ENCODE measurements at places on chromosomes 16 and 17.

- DNase-seq = no peak
Measured at GRCh38 chr17:13736916-13737315, 135.2 kb upstream of the HS3ST3A1 start.

DNA sequence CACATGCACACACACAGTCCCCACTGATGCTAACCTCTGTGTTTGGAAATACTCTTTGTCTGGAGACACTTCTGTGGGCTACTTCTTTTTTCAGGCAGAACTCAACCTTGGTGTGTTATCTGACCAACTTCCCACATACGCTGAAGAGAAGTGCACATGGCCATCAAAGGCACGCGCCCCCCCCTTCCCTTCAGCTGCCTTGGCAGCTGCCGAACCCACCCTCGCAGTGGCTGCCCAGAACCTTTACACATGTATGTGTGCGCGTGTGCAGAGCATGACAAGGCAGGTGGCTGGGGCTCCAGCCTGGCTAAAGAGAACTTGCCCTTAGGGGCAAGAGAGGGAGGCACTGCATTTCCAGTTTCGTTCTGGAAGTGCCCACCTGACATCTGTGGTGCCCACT, 3.9 kb downstream of the RAPGEFL1 start:
- no peak for DNase-seq

- DNase-seq = no peak
Measured at GRCh38 chr16:28984091-28984490, 761 bp upstream of the LAT start.

- DNase-seq = no peak
Measured at GRCh38 chr17:60817192-60817591, 139.5 kb downstream of the BCAS3 start.

DNA sequence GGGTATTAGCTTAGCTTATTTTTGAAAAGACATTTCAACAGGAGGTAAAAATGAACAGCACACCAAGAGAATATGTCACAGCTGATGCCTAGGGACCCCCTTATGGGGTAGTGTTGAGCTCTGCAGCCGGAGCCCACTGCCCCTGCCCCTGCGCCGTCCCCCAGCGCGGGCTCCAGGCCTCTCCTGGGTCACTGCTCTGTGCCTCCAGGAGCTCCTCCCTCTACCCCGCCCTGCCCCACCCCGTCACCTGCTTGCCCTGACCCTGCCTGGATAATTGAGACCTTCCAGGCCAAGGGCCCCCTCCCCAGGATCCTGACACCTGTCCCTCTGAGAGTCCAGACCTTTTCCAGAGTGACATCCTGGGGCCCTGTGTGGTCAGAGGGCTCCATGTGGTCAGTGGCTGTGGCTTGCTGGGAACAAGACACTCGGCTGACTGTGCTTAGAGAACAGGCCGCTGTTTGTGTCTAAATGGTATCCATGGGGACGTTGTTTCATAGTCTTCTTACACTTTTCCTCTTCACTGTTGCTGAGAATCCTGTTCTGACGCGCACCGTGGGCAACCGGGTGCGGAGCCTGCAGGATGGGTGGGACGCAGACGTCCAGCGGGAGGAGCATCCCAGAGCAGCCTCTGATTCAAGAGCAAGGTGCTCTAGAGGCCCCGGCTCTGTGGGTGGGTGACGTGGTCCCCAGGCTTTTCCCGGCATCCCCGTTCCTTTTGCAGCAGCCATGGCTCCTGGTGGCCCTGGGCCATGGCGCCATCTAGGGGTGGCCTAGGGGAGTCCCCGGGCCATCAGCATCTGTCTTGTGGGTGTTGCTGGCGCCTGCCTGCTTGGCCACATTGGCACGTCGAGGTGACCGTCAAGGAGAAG, 20.0 kb upstream of the WFIKKN1 start:
- DNase-seq = peak; percentile 25

DNA sequence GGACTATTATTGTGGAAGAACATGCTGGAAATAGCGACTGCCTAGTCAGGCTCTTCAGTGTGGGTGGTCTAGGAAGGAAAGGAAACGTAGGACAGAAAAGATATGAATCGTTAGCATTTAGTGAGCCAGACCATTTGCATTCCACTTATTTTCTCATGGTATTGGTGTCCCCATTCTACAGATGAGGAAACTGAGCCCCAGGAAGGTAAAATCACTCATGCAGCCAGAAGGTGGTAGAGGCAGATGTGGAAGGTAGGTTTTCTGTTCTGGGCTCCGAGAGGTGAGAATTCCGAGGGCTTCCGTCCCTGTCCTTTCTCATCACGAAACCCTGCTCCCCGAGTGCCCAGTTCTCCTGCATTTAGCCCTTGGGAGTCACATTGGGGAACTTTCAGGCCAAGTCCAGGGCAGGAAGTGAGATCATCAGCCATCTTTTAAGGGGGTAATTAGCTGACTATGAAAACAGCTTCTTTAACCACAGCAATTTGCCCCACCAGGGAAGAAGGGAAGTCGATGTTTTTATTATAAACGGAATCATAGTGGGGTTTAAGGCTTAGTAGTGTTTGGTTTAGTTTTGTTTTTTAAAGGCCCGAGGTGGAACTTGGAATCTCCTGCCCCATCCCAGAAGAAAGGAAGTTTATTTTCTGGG, 110.7 kb upstream of the IRX3 start:
- no peak for DNase-seq

DNA sequence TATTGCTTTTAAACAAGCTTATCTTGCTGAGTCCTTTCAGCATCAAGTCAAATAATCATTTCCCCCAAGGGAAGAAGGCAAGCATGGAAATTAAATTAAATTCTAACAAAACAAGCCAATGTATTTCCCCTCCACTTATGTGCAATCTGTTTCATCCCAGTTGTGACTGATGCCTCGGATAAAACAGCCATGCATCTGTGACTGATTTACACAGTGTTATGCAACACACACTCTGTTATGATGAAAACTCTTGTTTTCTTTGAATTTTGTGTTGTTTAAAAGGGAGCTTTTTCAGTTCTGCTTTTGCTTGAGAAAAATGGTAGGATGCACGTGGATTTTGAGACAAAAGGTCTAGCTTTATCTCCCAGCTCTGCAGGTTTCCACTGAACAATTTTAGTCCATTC, 32.6 kb downstream of the TMEM100 start:
- no peak for DNase-seq

GRCh38 chr16:78045865-78046581, 23.7 kb downstream of the CLEC3A start:
- DNase-seq = no peak

- DNase-seq = no peak
Measured at GRCh38 chr17:17742133-17742621, 60.9 kb downstream of the RAI1 start.

DNA sequence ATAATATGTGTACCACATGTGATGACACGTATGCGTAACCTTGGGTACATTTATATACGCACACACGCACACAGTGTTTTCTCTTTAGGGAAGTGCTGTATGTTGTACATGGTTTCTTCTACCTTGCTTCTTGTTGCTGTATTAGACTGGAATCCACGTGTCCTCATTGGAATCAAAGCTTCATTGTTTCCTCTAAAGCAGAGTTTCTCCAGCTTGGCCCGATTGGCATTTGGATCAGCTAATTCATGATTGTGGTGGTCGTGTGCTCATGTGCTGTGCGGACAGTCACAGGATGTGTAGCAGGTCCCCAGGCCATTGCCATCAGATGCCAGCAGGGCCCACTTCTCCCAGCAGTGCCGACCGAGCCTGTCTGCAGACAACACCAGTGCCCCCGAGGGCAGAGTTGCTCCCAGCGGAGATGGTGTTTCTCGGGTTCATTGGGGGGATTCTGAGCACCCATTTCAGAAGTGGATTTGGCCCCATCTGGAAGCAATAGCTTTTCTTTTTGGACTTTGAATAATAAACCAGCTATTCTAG, 148.4 kb downstream of the RPTOR start:
- no peak for DNase-seq

DNA sequence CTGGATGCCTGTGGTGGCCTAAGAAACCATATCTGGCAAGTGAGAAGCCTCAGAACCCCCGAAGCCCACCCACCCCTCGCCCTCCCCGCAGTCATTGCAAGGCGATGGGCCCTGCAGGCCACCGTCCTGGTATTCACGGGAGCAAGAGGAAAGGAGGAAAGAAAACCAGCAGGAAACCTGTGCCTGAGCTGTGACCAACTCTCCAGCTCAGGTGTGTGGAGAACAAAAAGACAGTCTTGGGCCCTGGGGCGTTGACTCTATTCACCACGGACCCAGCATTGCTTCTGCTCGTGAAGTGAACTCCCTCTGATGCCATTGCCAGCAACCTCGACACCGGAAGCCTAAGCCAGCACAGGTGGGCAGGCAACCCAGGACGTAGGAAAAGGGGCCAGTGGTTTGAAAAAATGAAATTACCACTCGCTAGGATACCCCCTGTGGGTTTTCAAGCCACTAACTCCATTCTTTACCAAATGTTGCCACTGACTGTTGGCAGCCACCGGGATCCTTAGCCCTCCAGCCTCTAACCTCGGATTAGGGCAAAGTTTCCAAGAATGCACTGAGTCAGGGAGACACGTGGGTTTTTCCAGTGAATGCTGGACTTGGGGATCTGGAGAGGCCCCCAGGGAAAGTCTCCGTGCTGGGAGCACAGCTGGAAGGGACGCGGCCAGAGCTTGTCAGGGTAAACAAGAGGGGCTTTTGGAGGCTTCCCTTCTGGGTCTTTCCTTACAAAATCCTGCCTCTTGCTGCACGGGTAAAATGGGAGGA, 25.1 kb downstream of the FA2H start:
- no peak for DNase-seq

DNA sequence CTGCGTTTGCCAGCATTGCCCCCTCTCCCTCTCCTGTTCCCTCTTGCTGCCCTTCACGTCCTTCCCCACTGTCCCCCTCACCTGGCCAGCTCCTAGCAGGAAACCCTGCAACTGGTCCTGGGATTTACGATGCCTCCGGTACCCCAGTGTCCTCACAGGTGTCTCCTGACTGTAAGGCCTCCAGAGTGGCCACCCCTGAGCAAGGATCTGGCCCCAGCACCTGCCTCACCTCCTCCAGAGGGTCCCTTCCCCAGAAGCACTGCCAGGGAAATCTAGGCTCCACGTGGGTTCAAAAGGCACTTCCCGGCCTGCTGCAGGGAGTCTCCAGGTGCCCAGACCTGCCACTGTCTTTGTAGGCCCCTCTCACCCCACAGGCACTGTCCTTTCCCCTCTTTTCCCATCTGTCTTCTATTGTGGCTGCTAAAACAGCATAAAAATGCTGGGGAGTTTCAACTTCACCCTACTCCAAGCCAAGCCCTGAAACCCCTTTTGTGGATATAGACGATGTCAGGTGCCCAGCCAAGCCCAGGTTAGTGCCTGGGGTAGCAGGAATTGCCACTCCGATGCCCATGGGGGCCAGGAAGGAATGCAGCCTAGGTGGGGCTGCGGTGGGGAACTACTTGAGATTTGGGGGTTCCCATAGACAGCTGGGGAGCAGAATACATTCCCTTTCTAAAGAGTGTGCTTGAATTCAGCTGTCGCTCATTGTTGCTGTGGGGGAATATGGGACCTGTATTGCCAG, 25.7 kb downstream of the RAB11FIP4 start:
- no peak for DNase-seq

- no peak for DNase-seq
Measured at GRCh38 chr17:49610883-49611584, 35.4 kb downstream of the NXPH3 start.

DNA sequence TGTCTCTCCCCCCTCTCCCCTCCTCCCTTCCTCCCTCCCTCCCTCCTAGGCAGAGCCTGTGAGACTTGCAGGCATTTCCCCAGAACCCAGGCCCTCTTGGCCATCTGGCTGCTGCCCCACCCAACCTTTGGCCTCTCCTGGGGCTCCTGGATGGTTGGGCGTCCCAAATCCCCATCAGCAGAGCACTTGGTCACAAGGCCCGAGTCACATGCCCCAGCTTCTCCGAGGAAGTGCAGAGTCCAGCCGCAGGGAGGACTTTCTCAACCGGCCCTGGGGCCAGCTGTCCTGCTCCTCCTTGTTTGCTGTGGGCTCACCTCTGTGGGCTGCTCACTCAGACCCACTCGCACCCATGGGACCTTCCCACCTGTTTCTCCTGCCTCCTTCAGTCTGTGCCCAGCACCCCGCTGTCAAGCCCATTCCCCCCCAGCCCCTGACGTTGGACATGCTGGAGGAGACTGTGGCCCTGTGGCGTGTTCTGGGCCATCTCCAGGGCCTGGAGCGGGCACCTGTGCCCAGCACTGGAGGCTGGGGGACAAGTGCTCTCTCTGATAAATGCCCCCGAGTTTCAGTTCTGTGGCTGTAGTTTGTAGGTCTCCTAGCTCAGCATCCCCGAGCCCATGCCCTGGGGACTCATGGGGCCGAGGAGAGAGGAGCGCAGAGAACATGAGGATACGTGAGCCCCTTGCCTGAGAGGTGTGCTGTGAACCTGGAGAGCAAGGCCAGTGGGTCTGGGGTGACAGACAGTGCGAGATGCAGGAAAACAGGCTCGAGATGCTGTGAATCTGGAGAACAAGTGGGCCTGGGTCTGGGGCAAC, 42.3 kb upstream of the ZNF750 start:
- no peak for DNase-seq

DNA sequence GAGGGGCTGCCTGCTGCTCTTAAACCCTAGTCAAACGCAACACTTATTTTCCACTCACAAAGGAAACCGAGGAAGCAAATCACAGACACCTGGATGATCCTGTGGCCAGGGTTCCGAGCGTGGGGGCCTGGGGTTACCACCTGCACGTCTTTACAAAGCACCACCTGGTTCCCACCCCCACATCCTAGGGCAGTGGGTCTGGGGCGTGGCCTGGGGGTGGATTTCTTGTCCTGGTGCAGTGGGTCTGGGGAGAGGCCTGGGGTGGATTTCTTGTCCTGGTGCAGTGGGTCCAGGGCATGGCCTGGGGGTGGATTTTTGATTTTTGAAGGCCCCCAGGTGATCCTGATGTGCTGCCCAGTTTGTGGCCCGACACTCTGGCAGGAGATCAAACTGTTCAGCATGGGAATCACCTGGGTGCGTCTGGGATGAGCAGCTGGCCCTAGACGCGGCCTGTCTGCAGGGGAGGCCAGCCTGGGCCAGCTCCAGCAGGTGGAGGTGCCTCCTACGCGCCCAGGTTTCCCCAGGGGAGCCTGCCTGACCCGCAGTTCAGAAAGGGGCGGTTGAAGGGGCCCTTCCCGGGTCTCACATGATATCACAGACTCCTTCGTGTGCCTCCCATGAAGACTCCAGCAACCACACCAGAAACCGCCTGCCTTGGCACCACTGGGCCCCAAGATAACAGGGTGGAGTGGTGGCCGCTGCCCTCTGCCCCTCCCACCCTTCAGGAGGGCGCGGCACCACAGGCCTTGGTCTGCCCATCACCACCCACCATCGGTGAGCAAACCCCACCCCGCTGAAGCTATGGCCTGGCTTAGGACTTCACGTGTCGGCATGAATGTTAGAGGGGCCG, 6.3 kb downstream of the HAGH start:
- no peak for DNase-seq

- no peak for DNase-seq
Measured at GRCh38 chr16:7355758-7356157, 23.1 kb downstream of the RBFOX1 start.
